ENCODE measurements at places on chromosomes 4 and X. TPM values are rescaled to one million over a fixed set of nuclear protein-coding genes. Genes with fewer than 3 reads are reported as not detected.

Gene CT83
- not detected for polyA plus RNA-seq

Gene RGN
- polyA plus RNA-seq = 111 TPM

Gene NXF2B
- not detected for polyA plus RNA-seq

Gene RRH
- not detected for polyA plus RNA-seq

Gene ELF2
- 23.8 TPM for polyA plus RNA-seq

Gene UGDH
- 192 TPM for polyA plus RNA-seq

Gene SPANXN3
- polyA plus RNA-seq = 2.8 TPM

Gene CXCL8
- 21.6 TPM for polyA plus RNA-seq

Gene KLHL4
- 1.3 TPM for polyA plus RNA-seq

Gene HERC6
- 3.4 TPM for polyA plus RNA-seq

Measured in hepatocyte (in vitro differentiated cells).